Muscle of back (tissue), 13 donors: ENCODE measurements at places on chromosomes 16 and 17. TPM values are rescaled to one million over a fixed set of nuclear protein-coding genes. Genes with fewer than 3 reads are reported as not detected.
A peak's percentile ranks its signal among the peaks of the same experiment; 100 is the strongest.

Gene ZFPM1
- polyA plus RNA-seq = 1.6 TPM

- no peak for DNase-seq
These were observed 16.1 kb upstream of the UBTF start for GRCh38 chr17:44235583-44235936.

DNA sequence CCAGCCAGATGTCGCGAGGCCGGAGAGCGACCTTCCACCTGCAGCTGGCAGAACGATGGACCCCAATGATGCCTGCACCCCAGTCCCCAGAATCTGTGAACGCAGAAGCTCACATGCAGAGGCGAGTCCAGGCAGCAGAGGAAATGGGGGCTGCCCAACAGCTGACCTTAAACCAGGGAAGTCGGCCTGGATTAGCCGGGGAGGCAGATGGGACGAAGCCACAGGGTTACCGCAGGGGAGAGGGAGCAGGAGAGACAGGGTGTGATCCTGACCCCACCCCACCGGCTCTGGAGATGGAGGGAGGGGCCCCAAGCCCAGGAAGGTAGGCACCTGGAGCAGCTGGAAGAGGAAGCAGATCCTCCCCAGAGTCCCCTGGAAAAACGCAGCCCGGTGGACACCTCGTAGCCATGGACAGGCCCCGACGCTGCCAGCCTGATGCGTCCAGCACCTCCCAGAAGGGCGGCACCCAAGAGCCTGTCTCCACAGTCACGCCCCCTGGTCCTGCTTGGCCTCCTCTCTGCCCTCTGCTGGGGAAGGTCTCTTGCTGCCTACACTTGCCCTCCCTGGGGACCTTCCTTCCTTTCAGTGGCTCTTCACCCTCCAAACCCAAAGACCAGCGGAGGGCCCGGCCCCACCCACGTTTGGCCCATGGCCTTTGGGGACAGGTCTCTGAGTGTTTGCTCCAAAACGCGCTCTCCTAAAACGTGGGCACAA lies 37.3 kb downstream of the PIEZO1 start:
- no peak for DNase-seq

DNA sequence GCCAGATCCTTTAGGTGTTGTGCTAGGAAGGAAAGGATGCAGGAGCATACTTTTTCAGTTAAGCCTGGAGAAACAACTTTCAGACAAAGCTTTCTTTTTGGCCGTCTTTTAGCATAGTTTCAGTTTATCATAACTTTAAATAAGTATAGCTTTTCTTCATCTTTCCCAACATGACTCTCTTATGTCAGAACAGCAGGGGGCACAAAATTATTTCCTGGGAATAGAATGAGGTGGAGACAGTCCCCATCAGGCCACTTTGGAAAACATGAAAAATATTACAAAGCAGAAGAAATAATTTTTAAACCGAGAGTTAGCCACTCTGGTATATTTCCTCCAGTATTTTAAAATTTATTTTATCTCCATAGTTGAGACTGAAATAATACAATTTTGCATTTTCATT lies 387.6 kb downstream of the HAPSTR1 start:
- DNase-seq = no peak

Gene SLFN11
- 12.8 TPM for polyA plus RNA-seq

Gene PROCA1
- polyA plus RNA-seq = 5.3 TPM

- DNase-seq = no peak
These were observed 35.2 kb upstream of the HS3ST3A1 start for GRCh38 chr17:13636951-13637350.

DNA sequence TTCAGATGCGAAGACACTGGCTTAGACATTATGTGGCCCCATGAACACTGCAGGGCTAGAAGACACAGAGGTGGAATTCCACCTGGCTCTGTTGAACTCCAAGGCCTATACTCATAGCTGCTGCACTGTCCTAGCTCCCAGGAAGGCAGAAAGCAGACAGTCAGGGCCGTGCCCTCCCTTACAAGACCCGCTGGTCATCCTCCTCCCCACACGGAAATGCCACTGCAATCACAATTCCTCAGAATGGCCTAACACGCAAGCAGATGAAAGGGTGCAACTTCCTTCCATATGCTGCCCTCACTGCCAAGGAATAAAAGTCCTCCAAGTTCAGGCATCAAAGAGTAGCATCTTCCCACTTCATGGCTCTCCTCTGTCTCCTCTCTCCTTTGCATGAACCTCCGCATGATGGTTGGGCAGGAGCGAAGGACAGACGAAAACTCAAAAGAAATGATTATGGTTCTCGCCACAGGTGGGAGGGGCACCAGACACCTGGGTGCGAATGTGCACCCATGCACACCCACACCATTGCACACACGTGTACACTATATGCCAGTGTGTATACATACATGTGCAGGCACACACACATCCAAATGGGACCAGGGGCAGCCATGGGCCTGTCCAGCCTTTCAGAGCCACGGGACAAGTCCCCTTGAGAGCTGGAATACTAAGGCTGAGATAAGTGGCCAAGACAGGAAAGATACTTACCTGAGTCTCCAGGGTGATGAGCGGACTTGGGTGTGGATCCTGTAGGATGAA lies 113.3 kb downstream of the XYLT1 start:
- no peak for DNase-seq

GRCh38 chr17:79706931-79707850 lies 23.6 kb upstream of the ENPP7 start:
- peak; percentile 81 for DNase-seq

- no peak for DNase-seq
These were observed 172.8 kb upstream of the WSCD1 start for GRCh38 chr17:5897275-5897911.

Gene TUBB3
- polyA plus RNA-seq = 9.6 TPM

DNA sequence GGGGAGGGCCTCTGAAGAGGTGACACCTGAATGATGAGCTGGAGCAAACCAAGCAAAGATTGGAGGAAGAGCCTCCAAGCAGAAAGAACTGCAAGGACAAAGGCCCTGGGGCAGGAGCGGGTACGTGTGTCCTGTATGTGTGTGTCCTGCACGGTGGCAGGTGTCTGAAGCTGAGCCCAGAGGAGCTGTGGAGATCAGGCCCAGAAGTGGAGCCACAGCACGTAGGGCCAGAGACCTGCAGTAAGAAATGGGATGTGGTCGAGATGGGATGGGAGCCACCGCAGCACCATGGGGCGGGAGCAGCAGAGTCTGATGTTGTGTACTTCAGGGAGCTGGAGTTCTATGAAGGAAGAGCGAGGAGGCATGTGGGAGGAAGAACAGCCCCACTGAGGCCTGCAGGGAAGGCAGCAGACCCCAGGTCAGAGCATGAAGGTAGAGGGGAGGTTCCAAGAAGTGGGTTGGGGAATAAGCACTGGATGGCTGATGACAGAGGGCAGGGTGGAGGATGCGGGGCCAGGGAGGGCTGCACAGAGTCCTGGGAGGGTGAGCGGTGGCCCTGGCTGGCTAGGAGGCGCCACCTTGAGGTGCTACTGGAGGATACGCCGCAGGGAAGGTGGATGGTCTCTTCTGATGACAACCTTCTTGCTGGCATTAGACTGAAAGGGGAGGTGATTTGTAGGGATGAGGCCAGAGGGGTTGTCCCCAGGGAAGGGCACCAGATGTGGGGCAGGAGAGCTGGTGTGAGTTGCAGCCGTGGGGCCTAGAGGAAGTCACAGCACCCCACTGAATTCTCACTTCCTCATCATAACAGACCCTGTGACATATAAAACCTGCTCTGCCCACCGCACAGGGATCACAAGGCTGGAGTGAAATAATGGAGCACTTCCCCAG lies 10.6 kb upstream of the CETP start:
- no peak for DNase-seq

DNA sequence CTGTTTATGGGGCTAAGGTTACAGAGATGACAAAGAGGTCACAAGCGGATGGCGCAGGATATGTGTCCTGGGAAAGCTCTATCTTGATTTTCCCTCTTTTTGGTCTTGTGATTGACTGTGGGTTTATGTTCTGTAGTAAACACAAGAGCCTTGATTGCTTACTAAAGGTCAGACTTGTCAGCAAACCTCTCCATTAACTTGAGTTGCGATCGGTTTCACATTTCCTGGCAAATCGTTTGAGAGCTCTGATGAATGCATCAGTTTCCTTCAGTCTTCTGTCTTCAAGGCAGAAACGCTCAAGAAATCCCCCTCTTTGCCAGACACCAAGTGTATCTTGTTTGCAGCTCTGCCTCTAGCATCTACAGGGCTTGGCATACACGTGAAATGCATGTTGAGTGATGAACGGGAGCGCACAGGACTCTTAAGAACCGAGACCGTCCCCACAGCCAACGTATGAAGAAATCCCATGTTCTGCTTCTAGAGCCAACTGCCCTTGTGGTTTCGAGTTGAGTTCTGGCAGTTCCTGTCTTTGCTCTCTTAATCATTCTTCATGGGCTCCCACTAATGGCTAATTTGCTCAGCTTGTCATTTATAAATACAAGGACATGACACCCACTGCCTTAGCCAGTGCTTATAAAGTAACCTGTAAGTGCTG lies 143.3 kb downstream of the PITPNC1 start:
- no peak for DNase-seq

DNA sequence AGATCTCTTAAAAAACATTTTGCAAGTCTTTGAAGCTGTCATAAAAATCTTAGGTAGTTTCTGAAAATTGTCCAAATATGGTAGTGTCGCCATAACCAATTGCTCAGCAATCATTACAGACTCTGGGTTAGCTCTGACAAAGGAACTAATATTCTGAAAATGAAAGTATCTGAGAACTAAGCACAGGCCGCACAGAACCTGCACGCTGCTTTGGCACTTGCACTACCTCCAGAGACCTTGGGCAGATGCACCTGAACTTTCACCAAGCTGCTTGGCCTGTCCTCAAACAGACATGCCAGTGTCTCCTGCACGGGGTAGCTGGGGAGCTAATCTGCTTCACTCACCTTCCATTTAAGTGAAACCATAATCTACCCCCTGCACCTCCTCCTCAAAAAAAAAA lies 317.0 kb downstream of the MAF start:
- no peak for DNase-seq

Gene HOXB8
- 0.47 TPM for polyA plus RNA-seq

- no peak for DNase-seq
These were observed 25.5 kb downstream of the GRB7 start for GRCh38 chr17:39763051-39763820.

Gene MMP28
- 5.0 TPM for polyA plus RNA-seq

DNA sequence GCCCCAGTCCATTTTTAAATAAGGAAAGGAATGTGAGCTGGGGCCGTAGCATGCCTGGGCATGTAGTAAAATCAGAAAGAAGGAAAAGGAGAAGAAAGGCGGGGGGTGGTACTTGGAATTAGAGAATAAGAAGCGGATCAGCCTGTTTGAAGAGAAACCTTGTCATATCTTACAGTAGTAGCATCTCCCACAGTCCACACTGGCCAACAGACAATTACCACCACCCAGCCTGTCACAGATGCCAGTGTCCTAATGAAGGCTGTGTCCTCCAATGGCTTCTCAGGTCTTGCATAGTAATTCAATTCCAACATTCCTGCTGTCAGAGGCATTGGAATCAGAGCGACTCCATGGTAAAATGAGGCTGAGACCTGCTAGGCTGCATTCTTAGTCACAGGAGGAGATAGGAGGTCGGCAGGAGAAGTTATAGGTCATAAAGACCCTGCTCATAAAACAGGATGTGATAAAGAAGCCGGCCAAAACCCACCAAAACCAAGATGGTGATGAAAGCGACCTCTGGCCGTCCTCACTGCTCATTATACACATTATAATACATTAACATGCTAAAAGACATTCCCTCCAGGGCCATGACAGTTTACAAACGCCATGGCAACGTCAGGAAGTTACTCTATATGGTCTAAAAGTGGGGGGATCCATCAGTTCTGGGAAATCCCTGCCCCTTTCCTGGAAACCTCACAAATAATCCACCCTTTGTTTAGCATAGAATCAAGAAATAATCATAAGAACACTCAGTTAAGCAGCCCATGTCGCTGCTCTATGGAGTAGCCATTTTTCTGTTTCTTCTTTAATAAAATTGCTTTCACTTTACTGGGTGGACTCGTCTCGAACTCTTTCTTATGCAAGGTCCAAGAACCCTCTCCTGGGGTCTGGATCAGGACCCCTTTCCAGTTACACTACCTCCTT lies 9.6 kb upstream of the AKAP10 start:
- no peak for DNase-seq

Gene NARF
- 75.1 TPM for polyA plus RNA-seq

Gene CTRB2
- 0.22 TPM for polyA plus RNA-seq

Gene GPR142
- polyA plus RNA-seq = 0.17 TPM

DNA sequence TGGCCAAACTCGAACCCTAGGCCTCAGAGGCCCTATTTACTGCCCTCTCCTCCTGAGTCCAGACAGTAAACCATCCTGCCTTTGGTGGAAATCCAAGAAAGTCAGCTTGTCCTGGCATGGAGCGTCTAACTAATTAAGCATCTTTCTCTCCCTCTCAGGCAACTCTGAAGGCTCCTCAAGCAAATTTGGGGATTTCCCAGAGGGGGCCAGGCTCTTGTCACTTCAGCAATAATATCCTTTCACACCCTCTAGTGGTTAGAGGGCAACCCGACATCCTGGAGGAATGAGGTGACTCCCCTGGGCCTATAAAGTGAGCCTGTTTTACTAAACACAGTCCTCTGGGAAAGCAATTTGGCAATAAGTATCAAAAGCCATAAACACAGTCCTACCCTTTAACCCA lies 60.4 kb downstream of the NOG start:
- peak; percentile 18 for DNase-seq

Gene LITAFD
- polyA plus RNA-seq = not detected

Gene PMFBP1
- polyA plus RNA-seq = 1.5 TPM

DNA sequence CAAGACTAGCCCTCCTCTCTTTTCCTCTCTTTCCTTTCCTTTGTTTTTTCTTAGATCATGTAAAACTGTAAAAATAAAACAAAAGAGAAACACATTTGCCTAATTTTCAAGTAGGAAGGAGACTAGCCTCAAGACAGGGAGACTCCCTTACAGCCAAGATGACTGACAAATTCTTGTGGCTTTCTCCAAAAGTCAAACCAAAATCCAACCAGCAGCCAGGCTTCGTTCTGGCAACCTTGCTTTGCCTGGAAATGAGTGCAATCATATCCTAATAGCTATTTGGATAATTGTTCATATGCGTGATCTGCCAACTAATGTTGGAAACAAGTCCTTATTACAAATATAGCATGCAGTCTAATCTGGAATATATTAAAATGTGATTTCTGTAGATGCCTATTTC lies 868.9 kb upstream of the SOX9 start:
- peak; percentile 65 for DNase-seq

GRCh38 chr17:61221181-61221580 lies 178.5 kb upstream of the TBX2 start:
- DNase-seq = no peak

Gene BLMH
- 41.0 TPM for polyA plus RNA-seq

GRCh38 chr16:4038448-4038847 lies 77.8 kb downstream of the ADCY9 start:
- no peak for DNase-seq

- DNase-seq = no peak
These were observed 7.4 kb downstream of the NDRG4 start for GRCh38 chr16:58507195-58507962.

- DNase-seq = no peak
These were observed 23.0 kb downstream of the VAC14 start for GRCh38 chr16:70777973-70778406.

DNA sequence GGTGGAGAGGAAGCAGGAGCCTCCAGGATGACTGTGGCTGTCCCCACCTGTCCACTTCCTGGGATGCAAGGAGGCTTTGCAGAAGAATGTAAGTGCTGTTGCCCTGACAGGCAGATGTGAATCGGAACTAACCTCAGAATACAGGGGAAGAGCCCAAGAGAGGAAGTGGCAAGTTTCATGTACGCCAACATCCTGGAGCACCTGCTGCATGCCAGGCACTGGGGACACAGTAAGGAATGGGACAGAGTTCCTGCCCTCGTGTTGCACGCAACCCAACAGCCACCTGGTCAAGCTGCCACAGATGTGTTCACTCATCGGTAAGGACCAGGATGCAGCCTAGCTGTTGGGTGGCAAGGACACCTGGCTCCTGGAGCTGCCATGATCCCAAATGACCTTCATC lies 98.6 kb upstream of the RPL38 start:
- DNase-seq = no peak

- DNase-seq = no peak
These were observed 57.1 kb upstream of the AXIN2 start for GRCh38 chr17:65618516-65618915.

Gene HSPB9
- 0.38 TPM for polyA plus RNA-seq
